ENCODE measurements at places on chromosomes 1 and 21.

DNA sequence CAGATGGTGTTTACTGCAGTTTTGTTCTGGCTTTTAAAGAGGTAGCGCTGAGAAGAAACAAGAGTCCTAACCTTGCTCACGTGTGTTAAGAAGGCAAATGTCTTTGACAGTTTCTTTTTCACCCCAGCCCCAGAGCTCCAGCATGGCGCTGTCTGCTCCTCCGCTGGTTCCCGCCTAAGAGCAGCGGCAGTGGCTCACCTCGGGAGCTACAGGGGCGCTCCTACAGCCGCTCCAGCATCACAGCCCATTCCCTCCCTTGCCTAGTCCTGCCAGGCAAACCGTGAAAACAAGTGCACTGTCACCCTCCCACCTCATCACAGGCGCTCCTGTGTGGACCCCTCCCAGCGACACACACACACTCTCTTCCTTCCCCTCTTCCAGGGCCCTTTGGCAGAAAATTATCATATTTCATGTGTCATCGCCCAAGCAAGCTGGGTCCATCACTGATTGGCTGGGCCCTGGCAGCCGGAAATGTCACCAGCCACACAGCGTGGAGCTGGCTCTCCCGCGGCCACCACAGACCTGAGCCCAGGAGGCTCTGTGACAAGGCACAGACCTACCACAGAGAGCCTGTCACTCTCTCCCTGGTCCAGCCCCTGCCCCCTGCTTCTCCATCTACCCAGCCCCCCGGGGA lies 1.2 kb upstream of the HIVEP3 start:
- peak; percentile 70 for DNase-seq

DNA sequence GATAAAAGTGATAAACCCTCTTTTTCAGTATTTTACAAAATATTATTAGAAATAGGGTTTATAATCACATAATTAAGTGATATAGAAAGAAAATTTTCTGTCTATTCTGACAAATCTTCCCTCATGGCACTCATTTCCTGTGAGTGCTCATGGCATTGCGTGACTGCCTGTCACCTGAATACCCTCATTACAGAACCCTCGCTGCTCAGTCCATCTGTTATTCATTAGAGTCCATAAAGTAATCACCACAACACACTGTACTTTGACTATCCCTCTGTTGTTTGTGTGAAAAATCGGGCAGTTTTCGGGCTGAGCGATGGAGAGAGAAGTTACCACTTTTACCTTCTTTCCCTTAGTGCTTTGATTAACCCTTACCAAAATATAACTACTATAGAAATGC lies 100.4 kb upstream of the BRINP3 start:
- peak; percentile 58 for DNase-seq

- no peak for DNase-seq
These were observed 1.8 kb upstream of the SPRR2A start for GRCh38 chr1:153058826-153059784.

DNA sequence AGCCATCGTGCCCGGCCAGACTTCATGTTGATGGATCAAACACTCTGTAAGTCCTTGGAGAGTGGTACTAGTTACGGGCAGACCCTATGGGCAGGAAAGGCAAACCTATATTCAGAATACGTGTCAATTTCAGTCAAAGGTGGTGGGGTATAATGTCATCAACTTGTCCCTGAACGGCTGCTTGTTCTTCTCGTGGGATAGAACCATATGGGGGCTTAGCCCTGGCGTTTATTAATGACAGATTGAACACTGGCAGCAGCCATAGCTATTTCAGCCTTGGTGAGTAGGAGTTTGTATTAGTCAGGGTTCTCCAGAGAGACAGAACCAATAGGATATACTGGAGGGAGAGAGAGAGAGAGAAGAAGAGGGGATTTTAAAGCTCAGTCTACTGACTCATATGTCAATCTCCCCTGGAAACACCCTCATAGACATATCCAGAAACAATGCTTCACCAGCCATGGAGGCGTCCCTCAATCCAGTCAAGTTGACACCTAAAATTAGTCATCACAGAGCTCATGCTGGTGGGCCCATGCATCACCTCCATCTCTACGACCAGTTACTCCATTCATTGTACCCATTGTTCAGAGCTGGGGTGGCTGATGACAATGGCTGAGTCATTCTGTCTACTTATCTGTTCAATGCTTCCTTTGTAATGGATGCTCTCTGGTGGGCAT lies 16.1 kb upstream of the AQP10 start:
- DNase-seq: peak; percentile 38

GRCh38 chr1:241944300-241944699 lies 13.3 kb upstream of the BECN2 start:
- DNase-seq: no peak

DNA sequence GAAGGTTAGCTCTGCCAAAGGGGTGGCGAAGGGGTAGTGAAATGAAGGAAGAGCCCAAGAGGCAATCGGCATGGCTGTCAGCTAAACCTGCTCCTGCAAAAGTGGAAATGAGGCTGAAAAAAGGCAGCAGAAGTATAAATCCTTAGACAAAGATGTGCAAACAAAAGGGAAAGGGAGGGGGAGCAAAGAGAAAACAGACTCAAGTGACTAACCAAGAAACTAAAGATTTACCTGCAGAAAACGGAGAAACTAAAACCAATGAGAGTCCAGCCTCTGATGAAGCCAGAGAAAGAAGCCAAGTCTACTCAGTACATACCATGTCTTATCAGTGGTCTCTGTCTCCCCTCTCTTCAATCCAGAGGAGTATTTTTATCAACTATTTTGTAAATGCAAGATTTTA lies 25.4 kb downstream of the SCAF4 start:
- no peak for DNase-seq

DNA sequence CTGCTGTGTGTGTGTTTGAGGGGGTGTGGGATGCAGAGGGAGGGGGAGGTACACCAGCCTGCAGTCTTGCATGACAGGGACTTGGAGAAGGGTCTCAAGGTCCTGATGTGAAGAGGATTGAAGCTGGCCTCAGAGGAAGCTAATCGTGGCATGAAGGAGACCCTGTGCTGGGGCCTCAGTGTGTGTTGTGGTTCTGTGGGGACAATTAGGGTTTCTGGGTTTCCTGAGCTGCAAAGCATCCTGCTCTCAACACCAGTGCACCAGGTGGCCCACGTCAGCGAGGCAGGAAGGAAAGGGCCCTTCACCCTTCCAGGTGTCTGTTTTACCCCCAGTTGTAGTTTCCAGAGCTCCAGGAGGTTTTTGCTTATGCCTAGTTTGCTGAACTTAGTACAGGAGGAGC lies 52.8 kb downstream of the TENT5C start:
- DNase-seq: no peak

GRCh38 chr1:192554904-192555303 lies 20.7 kb upstream of the RGS1 start:
- no peak for DNase-seq

GRCh38 chr1:31524186-31524901 lies 52.0 kb upstream of the TINAGL1 start:
- DNase-seq: no peak

- no peak for DNase-seq
These were observed 9.9 kb downstream of the RPS27 start for GRCh38 chr1:154000420-154000819.

DNA sequence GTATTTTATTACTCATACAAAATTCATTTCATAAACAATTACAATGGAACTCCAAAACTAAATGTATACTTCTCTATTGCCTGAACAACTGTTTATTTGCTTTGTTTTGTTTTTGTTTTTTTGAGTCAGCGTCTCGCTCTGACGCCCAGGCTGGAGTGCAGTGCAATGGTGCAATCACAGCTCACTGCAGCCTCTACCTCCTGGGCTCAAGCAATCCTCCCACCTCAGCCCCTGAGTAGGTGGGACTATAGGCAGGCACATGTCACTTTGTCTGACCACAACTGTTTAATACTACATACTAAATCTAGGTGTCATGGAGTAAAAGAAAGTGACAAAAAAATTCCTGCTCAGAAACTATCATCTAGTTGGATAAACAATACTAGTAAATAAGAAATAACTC lies 49.3 kb downstream of the RAB3GAP2 start:
- DNase-seq: no peak

GRCh38 chr1:2859881-2860430 lies 58.5 kb upstream of the TTC34 start:
- DNase-seq: no peak

DNA sequence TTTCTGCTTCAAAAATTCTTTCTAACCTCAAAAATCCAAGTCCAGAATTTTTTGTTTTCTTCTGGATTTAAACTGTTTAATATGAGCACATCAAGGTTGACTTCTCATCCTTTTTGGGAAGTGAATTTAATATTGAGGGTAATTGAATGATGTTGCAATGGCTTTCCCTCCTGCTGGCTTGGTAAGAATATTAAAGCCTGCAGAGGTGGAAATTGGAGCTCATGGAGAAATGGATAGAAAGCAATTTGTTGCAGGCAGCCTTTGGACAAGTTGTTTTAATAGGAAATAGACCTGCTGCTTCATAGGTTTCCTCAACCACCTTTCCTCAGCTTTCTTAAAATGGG lies 124.7 kb downstream of the SYT2 start:
- peak; percentile 65 for DNase-seq

GRCh38 chr1:79090985-79091384 lies 84.5 kb upstream of the ADGRL4 start:
- DNase-seq: no peak

- no peak for DNase-seq
These were observed 118.1 kb downstream of the DTL start for GRCh38 chr1:212153635-212154034.

- DNase-seq: no peak
These were observed 48.5 kb downstream of the FH start for GRCh38 chr1:241470908-241471590.

DNA sequence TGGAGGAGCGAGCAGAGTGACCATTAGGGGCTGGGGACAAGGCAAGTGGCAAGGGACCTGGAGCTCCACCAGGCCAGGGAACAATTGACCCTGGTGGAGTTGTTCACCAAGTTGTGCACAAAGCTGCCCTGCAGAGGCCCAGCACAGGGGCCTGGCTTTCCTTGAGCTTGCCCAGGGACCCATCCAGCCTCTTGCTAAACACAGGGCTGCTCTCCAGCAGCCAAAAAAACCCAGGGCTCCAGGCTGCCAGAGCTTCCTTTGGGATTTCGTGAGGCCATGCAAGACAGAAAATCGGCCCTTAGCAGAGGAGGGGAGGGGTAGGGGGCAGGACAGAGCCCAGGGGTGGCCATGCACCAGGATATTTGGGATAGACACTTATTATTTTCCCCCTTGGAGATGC lies 32.6 kb downstream of the LRP8 start:
- no peak for DNase-seq

DNA sequence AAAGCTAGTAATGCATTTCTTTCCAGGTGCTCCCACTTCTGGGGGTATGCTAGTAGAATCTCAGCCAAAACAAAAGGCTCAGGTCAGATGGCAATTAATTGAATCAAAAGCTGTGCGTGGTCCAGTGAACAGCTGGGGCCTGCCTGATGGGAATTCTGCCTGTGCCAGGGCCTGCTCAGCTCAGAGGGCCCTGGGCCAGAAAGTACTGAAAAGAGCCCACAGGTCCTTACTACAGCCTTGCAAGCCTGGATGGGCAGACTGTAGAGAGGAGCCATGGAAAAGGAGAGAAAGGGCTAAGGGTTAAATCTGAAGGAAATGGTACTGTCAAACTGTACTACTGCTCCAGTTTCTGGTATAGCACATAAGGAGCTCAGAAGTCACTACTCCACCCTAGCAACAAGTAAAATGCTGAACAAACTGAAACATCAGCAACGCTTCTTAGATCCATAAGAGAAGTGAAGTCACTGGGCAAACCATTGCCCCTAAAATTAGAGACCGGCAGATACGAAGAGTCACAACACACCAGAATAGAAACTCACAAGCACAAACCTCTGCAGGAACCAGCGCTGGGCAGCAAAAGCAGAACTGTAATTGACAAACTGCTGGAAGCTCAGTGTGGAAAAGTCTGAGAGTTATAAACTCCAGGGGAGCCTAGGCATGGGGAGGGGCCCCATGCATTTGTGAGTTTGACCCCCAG lies 121.1 kb upstream of the SYT6 start:
- DNase-seq: no peak

DNA sequence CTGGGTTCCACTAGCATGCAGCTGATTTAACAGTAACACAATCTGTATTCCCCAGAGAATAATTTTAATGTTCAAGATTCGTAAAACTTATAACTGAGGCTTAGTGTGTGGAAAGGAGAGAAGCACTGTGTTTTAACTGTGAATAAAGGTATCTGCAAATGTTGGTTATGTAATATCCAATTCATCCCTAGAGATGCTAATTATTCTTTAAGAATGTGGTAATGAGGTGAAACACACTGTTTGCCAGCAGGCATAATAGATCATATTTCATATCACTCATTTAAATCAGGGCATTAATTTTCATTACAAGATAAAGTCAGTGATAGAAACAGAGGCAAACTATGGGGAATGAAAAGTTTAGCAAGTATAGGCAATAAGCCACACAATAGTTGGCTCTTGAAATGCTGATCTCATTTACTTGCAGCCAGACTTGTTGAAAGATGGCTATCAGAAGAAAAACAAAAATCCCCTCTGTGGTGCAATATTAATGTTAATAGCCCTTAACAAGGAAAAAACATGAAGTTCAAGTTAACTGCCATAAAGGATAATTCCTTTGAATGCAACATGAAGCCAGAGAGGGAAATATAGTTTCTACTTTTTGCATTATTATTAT lies 33.4 kb downstream of the HMCN1 start:
- peak; percentile 14 for DNase-seq

DNA sequence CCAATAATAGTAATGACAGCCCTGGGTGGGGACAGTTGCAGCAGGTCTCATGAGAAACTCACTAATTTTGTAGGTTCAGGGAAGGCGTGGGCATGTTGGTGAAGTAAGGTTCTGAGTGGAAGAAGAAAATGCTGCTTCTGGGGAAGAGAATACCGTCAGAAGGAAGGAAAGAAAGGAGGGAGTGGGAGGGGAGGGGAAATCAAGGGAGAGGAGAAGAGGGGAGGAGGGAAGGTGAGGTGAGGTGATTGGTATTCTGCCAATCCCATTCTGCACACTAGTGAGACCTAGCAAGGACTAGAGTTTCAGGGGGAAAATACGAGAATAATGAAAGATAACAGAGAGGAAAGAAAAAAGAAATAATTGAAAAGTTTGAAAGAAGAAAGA lies 32.4 kb upstream of the MGST3 start:
- DNase-seq: no peak

DNA sequence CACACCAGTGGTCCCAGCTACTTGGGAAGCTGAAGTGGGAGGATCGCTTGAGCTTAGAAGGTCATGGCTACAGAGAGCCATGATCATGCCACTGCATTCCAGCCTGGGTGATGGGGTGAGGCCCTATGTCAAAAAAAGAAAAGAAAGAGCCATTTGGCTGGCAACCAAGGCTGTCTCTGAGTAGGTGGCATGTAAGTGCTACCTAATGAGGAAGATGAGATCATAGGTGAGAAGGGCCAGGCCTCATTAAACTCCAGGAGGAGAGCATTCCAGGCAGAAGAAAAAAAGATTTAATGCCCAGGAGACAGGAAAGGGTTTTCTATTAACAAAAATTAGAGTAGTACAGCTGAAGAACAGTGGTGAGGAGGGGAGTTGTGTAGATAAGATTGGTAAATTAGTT lies 103.4 kb upstream of the ZNF678 start:
- no peak for DNase-seq

- no peak for DNase-seq
These were observed 22.4 kb upstream of the FCER1A start for GRCh38 chr1:159279773-159280172.

Data from fibroblast of skin of right biceps (primary cell).